ENCODE measurements at places on chromosomes 5 and 9.

DNA sequence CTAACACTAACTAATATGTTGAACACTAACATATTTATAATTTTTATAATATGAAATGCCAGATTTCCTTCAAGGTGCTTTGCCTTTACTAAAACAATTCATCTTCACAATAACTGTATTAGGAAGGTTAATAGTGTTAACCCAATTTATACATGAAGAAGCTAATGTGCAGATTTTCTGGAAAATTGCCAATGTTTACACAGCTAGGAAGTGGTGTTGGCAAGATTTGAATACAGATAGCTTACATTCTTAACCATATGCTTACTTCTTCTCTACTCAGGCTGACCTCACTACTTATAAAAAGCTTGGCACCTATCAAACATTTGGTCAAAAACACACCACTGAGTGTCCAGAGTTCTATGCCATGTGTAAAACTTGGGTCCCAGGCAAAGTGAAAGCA lies 445.4 kb upstream of the ITGA1 start:
- no peak for DNase-seq

DNA sequence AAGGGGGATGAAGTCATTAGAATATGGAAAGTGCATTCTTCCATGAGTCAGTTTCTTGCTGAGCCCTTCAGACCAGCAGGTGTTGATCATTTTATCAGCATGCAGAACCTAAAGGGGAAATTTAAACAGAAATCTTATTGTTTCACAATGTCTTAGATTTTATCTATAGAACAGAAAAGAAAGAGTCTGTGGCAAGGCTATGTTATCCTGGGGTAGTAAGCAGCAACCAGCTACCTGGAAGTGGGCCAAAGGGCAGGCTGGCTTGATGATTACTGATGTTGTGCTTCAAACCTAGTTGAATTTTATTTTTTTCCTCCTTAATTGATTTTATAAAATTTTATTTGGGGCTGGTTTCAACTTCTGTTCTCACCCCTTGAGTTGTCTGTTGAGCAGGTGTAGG lies 101.5 kb downstream of the LRRC70 start:
- DNase-seq, result no peak

DNA sequence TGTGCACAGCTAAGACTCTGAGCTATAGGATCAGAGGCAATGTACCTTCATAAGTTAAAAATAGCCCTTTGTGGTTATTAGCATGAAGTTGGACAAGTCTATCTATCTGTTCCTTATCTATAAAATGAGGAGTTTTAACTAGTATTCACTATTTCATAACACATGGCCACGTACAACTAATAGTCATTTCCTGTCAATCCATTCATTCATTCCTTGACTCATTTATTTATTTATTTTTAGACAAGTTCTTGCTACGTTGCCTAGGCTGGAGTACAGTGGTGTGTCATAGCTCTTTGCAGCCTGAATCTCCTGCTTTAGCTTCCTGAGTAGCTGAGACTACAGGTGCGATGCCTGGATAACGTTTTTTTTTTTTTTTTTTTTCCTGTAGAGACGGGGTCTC lies 92.1 kb downstream of the NR3C1 start:
- DNase-seq, result no peak

- no peak for DNase-seq
Measured at GRCh38 chr5:154824070-154824469, 26.3 kb downstream of the FAXDC2 start.

DNA sequence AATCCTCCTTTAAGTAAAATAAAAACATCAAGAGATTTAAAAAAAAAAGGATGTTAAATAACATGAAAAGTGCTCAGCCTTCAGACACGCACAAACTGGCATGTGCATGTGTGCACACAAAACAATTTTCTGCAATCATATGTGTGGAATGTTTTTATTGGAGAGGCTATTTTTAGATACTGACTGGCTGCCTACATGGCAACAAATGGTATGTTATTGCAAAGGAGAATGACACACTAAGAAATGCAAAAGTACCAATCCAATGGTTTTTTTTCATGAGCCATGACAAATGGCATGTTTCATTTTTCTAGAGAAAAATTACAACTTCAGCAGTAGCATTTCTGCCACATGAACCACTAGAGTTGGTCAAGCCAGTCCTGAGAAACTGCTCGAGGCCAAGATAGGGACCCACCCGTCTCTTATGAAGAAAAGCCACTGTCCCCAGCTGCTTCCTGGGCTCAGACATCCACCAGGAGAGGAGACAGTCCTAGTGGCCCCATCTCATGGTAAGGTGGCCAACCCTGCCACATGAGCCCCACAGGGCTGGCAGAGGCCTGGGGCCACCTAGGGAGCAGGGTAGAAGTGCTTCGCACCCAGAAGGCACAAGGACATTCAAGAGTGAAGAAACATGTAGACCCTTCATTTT lies 116.4 kb downstream of the MYO10 start:
- no peak for DNase-seq

- DNase-seq, result no peak
Measured at GRCh38 chr9:108033976-108034964, 544.7 kb upstream of the KLF4 start.

GRCh38 chr9:68947842-68948569 lies 65.9 kb downstream of the PRKACG start:
- no peak for DNase-seq

- DNase-seq, result no peak
Measured at GRCh38 chr9:100099722-100100042, 639 bp downstream of the INVS start.

DNA sequence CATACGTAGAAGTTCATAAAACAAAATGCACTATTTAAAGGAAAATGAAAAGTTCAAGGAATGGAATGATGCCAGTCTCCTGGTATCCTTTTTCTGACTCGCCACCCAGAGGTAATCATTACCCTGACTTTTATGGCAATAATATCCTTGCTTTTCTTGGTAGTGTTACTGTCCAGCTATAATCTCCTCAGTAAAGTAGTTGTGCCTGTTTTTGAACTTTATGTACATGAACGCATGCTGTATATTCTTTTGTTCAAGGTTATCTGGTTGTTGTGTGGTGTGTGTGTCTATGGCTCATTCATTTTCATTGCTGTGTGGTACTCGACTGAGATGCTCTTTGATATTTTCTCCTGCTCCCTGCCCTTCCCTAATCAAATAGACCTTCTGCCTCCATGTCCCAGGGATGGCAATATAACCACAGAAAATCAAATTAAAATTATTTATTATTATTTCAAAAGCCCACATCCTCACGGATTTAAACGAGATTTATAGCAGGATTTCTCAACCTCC lies 29.2 kb upstream of the FBP1 start:
- DNase-seq, result no peak

- no peak for DNase-seq
Measured at GRCh38 chr9:117325831-117326230, 89.0 kb downstream of the ASTN2 start.

GRCh38 chr9:36788534-36788933 lies 215.8 kb downstream of the MELK start:
- no peak for DNase-seq

GRCh38 chr5:97764700-97765099 lies 581.7 kb upstream of the RIOK2 start:
- DNase-seq, result no peak

- no peak for DNase-seq
Measured at GRCh38 chr9:74666625-74667316, 169.6 kb downstream of the RORB start.

GRCh38 chr9:92236915-92237314 lies 56.6 kb downstream of the IARS1 start:
- DNase-seq, result no peak

DNA sequence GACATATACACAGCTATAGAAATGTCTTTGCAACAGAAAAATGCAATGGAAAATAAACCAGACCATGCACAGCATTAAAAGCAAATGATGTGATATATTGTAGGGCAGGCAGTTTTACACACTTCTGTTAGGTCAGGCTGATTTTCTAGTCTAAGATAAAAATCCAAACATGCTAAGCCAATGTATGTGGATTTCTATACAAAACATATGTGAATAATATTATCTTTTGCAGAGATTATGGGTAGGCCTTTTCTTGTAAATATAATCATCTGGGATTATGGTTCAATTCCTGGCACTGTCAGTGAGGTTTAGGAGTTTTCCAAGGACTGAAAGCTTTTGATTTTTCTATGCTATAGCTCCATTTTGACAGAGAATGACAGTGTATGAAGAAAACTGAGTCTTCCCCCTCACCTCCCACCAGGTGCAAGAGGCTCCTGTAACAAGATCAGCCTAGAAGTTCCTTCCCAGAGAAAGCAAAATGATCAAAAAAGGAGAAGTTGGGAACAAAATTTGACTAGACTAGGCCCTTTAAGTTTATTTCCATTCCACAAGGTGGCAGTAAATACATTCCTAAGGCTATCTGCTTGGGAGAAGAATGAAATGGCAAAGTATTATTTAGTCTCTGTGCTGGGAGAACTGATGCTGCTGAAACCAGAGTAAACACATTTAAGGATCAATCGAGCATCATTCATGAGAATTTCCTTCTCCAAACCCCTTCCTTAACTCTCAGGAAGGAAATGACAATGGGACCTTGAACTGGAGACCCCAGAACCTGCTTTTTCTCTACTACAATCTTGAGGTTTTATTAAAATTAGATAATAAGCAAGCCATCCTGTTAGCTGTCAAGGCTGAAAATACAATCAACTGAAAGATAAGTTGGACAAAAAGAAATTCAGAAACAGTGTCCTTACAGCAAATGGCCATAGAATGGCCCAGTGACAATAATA lies 133.0 kb upstream of the TUT7 start:
- no peak for DNase-seq

DNA sequence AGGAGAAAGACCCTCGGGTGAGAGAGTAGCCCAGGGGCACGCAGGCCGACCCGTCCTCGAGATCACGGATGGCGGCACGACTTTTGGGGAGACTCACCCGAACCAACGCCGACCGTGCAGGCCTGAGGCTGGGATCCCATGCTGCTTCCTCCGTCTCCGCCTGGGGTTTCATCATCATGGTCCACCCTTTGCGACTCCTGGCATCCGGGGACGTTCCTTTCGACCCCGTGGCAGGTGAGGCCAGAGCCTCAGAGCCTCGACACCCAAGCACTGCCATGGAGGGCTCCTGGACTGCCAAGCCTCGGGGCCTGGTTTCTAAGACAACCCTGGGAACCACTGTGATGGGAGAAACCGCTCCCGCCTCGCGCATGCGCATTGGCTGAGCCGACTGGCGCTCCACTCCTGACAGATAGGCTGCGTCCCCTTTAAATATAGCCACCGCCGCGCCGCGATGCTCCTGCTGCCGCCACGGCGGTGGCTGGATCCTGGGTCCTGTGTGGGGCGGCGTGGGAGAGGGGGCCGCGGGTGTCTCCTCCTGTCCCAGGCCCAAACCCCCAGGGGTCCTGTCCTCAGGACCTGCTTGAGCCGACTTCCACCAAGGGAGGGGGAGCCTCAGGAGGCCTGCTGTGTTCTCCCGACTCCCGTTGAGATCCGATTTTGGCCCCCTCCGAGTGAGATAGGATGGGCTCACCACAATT lies 481.6 kb downstream of the SPATA31A7 start:
- DNase-seq, result no peak

GRCh38 chr5:31124651-31125305 lies 68.7 kb upstream of the CDH6 start:
- DNase-seq, result no peak

DNA sequence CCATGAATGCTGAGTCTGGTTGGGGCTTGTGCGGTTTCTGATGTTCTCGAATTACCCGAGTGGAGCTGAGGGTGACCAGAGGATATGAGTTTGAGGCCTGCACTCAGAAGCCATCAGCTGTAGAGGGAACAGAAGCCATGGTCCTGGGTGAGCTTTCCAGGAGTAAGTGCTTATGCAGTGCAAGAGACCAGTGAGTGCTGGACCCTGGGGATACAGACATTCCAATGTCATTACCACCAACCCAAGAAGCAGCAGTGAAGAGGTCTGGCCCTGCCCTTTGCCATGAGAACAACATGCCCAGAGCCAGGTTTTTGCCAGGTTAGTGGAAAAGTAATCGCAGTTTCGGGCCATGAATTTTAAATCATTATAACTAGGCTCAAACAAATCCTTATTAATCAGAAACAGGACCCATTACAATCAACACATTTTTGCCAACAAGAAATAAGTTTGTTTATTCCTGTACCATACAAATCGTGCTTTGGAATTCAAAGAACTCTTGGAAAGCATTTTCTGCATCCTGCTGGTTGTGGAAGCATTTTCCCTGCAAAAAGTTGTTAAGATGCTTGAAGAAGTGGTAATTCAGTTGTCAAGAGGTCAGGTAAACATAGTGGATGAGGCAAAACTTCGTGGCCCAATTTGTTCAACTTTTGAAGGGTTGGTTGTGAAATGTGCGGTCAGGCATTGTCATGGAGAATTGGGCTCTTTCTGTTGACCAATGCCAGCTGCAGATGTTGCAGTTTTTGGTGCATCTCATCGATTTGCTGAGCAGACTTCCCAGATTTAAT lies 154.6 kb downstream of the SYK start:
- DNase-seq, result no peak

DNA sequence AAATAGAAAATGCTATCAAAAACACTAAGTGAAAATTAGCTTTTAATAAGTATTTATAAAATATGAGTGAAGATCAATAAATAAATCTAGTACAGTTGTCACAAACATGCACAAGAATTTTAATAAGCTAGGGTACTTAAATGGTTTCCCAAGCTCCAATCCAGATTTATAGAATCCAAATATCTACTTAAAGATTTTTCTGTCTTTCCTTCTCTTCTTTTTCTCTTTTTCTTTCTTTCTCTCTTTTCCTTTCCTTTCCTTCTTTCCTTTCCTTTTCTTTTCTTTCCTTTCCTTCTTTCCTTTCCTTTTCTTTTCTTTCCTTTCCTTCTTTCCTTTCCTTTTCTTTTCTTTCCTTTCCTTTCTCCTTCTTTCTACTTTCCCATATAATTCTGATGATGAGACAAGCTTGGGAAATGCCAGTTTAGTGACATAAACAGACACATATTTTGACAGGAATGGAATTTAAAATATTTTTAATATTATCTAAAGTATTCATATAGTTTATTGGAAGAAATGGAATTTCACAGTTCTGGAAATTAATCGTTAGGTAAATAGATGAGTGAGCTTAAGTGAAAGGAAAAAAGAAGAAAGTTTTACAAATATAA lies 832.8 kb downstream of the NR2F1-AS1 start:
- no peak for DNase-seq

Data from esophagus squamous epithelium (tissue), 5 donors.